ENCODE measurements at places on chromosomes 4 and X. TPM values are rescaled to one million over a fixed set of nuclear protein-coding genes. Genes with fewer than 3 reads are reported as not detected.
A peak's percentile ranks its signal among the peaks of the same experiment; 100 is the strongest.

Gene GASK1B
- total RNA-seq = 43.9 TPM

Gene PASD1
- total RNA-seq = 0.05 TPM

Gene SHROOM4
- total RNA-seq = 5.1 TPM

Gene NIPAL1
- 1.0 TPM for total RNA-seq

DNA sequence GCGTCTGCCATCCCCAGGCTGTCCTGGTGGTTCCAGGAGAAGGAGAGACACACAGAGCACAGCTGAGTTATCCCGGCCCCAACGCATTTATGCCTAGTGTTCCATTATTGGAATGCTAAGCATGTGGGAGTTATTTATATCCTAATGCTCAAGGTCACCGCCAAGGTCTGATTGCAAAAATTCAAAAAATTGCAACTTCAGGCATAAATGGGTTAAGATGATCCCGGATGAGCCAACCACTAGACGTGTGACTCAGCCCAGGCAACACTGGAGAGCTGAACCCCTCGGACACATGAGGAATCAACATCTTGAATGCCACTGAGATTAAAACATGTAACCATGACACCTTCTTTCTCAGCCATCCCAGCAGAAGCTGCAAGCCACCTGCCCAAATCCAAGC, 3.8 kb upstream of the ZCCHC4 start:
- ATAC-seq = no peak

DNA sequence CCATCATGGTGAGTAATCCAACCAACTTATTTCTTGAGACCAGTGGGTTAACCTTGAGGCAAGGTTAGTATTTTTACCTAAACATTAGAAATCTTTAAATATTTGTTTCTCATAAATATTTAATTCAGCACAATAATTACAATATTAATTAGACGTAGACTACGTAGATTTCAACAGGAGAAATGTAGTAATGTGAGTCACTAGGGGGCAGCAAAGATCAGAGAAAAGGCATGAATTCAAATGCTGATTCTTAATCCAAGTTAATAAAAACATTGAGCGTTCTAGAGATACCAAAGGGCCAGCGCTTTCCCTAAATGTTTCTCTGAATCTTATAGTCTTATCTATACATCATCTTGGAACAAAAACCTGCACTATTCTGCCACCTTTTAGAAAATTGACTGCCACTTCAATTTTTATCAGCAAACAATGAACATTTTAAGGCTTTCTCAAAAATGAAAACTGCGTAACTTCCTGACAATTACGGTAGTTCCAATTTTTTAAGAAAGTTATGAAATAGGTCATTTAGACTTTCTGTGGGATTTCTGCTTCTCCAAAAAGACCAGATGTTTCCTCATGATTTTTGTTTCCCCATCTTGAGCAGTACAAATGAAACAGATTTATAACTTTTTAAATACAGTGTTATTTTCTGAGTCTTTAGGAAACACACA, 180.7 kb downstream of the GASK1B start:
- peak; percentile 43 for ATAC-seq

DNA sequence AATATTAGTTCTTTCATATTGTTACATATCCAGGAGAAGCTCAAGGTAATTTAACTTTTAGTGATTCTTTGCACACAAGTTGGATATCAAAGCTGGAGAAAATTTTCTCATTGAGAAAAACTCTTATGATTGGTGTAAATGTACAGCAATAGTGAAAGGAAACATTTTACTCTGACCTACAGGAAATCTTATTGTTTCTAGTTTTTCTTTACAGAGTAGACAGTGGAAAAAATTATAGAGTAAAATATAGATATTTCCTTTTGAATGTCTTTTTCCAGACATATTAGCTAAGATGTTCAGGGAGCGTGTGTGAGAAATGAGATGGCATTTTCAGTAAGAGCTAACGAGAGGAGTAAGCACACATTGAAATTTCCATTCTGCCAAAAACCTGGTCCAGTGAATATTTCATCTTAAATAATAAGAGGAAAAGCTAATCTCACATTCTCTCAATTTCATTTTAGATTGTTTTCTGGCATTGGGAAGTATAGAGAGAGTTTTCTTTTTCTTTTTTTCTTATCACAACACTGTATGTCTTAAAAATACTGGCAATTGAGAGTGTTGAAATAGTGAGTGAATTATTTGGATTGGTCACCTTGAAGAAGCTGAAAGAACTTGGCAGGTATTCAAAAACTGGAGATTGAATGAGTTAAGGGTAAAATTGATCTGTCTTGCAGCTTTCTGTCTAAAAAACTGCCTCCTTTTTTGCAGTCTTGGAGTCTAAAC, 15.6 kb upstream of the ATP8A1 start:
- no peak for ATAC-seq

DNA sequence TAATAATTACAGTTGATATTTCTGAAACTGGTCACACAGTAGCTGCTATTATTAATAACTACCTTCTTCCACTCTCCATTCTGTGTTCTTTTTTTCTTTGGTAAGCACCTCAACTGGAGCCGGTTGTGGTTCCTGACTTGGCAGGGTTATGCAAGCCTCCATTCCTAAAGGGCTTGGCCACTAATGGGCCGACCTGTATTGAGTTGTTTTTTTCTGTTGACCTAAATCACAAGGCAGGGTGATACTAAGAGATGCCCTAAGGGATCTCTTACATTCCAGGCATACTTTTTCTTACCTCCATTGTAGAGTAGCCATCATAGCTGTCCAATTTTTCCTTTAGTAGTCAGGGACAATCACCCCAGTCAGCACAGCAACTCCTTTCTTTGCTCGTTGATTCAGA, 1295.8 kb upstream of the ADGRL3 start:
- ATAC-seq = no peak

DNA sequence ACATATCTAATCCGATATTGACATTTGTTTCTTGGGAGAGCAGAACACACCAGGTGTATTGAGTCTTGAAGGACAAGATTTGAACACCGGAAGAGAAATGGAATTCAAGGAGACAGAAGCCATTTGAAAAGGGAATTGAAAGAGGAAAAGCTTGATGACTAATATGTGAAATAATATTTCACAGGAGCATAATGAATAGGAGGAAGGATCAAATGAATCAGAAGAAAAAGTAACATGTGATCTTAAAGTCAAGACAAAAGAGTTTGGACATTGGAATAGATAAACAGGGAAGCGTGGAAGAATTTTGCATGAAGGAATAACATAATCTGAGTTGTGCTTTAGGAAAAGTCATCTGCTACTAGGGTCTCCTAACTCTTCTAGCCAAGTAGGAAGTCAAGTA, 145.5 kb upstream of the PDHA2 start:
- no peak for ATAC-seq

All from motor neuron (in vitro differentiated cells).